ENCODE measurements at places on chromosomes 3 and 15.

- no peak for DNase-seq
Measured at GRCh38 chr15:43187544-43188155, 2.4 kb downstream of the CCNDBP1 start.

DNA sequence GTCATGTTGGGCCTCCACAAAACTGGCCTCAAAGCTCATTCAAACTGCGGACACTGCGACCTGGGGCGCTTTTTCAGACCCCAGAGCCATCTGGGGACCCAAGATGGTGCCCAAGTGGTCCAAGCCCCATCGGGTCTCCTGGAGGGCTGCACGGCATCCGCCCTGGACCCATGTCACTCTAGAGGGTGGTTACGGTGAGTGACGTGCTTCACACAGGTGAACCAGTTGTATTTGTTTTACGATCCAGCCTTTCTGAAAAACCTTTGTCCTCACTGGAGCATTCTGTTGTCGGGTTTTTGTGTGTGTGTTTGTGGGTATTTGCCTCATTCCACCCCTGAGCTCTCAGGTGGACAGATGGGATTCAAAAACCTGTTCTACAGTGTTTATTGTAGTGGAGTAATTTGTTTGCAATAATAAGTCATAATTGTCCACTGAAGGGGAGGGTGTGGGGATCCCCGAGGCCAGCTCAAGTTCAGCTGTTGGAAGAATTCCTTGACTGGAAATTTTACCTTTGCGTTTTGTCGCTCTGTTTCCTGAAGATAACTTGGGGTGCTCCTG, 1.9 kb downstream of the SLC51A start:
- DNase-seq: no peak

GRCh38 chr3:105401691-105402149, 35.0 kb downstream of the ALCAM start:
- no peak for DNase-seq

GRCh38 chr3:31615071-31615875, 82.5 kb downstream of the STT3B start:
- DNase-seq: no peak

GRCh38 chr3:147008886-147009285, 397.5 kb downstream of the ZIC4 start:
- no peak for DNase-seq

DNA sequence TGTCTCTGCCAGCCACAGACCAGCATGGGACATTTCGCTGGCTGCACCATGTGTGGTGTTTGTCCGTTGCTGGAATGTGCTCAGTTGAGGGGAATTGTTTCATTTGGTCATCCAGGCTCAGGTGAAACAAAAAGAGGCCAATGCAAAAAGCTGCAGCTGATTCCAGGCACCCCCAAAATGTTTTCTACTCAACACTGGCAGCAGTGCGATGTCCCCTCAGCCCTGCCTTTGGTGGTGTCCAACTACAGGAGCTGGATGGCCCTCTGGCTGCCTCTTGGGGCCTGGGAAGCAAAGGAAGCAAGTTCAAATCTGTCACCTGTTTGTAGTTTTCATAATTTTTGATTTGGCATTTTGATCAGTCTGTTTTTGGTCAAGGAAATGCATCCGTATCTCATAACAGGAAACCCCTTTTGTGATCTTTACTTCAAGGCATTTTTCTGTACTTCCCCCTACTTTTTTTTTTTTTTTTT, 141.8 kb downstream of the EEFSEC start:
- no peak for DNase-seq

DNA sequence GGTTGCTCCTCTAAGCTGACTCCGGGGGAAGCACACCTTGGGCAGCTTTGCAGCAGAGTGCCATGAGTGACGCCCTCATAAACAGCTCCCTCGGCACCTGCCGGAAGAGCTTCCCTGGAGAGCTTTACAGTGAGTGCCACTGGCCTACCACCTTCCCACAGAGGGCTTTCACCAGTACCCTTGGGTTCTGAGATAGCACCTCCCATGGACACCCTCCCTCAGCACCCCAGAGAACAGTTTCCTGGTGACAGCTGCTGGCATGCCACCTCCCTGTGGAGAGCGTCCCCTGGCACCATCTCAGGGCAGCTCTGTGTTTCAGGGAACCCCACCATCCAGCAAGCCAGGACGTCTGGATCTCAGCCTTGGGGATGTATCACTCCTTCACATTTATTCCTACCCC, 49.1 kb downstream of the RUBCN start:
- DNase-seq: no peak

DNA sequence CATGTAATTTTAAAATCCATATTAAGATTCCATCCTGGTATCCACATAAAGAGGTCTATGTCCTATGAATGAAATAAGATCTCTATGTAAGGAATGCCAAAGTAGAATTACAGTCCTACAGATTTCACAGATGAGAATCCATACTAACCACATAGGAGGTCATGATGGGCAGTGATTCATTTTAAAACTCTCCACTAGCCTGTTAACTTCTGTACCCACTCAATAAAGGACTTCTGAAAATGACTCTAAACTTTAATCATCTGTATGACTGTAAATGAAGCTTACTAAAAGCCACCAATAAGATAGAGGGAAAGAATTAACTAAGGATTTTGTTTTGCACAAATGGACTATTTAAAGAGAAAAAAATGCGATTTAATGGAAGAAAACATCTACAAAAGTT, 28.7 kb downstream of the MORC1 start:
- no peak for DNase-seq

- DNase-seq: peak; percentile 59
Measured at GRCh38 chr3:102229062-102229655, 205.7 kb upstream of the ZPLD1 start.

DNA sequence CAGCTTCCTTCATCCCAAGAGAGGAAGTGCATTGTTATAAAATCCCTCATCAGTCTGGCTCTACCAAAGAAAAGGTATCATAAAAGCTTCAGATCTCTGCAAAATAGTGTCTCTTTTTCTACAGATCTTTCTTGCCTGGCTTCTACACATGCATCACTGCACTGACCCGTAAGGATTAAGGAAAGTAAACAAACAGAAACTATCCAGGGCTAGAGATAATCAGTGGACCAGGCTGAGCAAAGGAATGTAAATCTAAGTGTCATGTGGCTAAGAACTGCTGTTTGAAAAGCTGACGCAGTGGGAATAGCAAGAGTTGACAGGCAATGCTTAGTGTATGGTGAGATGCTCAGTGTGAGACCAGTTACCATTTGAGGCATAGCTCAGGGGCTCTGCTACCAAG, 339.7 kb downstream of the IL5RA start:
- no peak for DNase-seq

DNA sequence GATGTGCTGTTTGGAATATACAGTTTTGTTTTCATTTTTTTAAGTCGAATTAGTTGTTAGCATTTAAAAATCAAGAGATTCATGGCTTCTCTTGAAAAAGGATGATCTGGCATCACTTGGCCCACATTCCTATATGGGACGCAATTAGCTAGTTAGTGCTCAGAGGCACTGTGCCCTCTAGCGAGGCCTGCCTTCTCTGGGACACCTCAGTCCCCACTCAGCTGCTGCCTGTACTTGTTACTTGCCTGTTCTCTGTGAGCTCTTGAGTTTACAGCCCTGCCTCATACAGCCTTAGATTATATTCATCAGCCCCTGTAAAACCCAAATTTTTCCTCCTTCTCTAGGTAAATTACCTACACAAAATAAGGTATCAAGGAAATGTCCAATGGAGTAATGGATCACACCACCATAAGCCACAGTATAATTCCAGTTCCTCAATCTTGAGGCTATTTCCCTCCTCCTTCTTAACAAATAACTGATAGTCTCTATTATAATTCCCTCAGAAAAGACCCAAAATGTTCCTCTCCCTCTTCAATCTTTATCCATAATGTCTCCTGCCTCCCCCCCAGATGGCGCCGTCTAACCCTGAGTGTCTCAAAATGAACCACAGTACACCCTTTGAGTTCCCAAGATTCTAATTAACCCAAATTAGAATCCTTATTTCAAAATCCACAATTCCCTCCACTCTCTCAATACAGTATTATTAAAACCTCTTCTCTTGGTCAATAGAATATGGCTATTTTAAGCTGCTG, 2.7 kb downstream of the ZMAT3 start:
- DNase-seq: no peak

DNA sequence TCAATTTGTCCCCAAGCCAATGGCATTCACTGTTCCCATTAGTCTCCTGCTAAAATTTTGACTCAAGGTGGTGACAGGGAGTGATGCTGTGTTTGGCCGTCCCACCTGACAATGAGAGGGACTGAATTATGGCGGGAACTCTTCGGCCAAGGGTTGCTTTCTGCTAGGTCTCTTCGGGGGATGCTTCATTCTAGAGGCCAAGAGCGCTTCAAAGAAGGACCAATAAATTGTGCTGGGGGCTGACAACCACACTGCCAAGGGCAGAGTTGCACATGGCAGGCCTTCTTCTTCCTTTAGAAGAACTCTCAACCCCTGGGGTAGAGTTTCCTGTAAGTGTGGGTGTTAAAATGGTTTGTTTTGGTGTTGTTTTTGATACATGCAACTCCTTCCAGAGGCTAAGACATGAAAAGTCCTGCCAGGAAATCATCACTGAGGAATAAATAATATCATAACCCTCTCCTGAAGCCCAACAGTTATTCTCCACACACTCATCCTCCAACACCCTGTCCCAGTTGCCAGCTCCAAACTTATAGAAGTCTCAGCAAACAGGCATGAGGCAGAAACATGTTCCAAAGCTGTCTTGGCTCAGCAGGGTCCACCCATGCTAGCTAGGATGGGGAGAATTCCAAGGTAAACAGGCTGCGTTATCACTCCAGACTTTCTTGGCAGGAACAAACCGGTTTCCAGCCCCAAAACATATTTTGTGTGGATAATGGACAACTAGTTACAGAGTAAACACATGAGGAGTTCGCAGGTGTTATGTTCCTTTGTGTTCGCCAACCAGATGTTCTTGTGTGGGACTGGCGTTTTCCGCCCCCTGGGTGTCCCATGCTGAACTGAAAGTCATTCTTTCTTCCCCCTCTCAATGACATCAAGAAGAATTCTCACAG, 396.7 kb upstream of the RGMA start:
- DNase-seq: no peak

GRCh38 chr3:129121016-129121791, 400 bp downstream of the RAB43 start:
- peak; percentile 7 for DNase-seq

- no peak for DNase-seq
Measured at GRCh38 chr3:128895843-128896697, 16.6 kb downstream of the ACAD9 start.

- no peak for DNase-seq
Measured at GRCh38 chr3:187909866-187910265, 164.6 kb upstream of the BCL6 start.

- DNase-seq: no peak
Measured at GRCh38 chr3:139281522-139282196, 62.2 kb upstream of the MRPS22 start.

GRCh38 chr3:93969443-93969842, 4.3 kb downstream of the PROS1 start:
- no peak for DNase-seq

DNA sequence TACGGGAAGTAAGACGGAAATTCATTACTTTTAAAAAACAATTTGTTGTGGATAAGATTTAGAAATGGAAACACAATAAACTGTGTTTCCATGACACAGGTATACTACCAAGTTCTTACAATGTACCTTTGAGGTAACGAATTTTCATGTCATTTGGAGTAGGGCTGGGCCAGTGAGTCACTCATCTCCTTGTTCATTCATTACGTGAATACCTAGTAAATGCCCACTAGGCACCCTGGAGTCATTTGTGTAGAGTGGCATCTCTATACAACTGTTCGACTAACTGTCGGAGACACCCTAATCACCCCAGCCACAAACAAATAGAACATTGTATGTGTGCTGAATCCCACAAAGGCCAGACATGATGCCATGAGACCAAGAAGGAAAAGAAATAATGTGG, 94.8 kb downstream of the IGF1R start:
- DNase-seq: no peak

DNA sequence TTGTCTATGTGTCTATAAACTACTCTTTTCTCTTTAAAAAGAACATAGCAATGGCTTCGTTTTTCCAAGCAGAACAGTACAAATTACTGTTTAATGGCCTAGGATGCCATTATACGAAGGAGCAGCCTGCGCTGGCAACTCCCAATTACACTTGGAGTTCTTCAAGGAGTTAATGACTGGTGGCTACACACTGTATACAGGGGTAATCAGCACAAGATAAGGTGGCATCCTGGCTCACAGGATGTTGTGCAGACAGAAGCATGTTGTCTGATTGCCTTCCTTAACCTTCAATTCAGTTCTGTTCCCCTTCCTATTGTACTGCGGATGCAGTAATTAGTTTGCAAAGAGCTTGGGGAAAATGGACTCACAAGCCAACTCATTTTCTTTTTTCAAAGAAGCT, 250.7 kb upstream of the ROBO2 start:
- no peak for DNase-seq

DNA sequence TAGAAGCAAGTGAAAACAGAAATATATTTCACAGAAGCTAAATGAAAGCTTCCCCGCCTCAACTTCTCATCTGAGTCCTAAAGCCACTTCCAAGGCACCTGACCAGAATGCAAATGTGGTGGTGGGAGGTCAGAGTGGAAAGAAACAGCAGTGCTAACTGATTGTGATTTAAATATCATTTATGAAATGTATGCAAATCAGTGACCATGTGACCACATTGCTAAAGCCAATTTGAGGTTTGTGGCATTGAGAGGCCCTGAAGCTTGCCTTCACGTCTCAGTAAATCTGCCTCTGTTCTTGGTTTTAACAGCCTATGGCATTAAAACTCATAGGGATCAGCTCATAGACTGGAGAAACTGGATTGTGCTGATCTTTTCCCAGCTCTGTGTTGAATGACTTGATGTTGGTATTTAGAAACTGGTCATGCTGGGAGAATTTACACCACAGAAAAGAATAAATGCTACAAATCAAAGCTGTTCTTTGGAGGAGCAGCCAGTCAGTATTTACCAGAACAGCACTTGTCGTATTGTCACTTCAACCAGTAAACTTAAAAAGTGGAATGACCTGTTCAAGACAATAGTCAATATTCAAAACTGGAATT, 481.4 kb upstream of the ALCAM start:
- no peak for DNase-seq

GRCh38 chr3:125351814-125352456, 23.2 kb downstream of the ZNF148 start:
- DNase-seq: no peak

- no peak for DNase-seq
Measured at GRCh38 chr15:68417897-68418296, 14.1 kb downstream of the ITGA11 start.

- no peak for DNase-seq
Measured at GRCh38 chr3:9251055-9251786, 1.8 kb upstream of the SRGAP3 start.

DNA sequence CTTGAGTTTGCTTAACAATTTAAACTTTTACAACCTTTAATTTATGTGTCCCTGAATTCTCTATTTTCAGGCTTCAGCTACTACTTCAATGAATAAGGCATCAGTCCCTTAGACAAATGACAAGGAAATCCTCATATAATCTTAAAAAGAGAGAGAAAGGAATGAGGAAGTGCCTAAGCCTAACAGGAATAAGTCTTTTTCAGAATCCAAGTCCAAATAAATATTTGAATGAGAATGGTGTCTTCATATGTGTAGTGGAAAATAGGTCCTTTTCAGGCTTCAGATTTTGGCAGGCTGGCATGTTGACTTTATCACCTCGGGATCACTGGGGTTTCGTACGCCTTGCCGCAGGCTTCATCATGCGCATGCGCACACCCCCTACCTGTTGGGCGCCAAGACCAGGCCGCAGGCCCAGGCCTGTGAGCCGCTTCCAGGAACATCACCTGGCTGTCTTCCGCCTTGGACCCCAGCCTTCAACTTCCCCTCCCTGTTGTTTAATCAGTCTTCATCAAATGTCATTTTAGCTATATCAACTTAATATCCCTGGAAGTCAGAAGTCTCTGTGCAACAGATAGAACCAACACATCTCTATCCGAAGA, 334.5 kb downstream of the SOX2 start:
- no peak for DNase-seq

- DNase-seq: no peak
Measured at GRCh38 chr15:101578443-101578894, 73.7 kb downstream of the TM2D3 start.

All from stimulated activated CD8-positive, alpha-beta memory T cell treated with anti-CD3 and anti-CD28 coated beads, Interleukin-2, amount 100 ng/mL, for 1 hour (primary cell).